Activated CD8-positive, alpha-beta T cell treated with anti-CD3 and anti-CD28 coated beads for 36 hours (primary cell): ENCODE measurements at places on chromosomes 1 and 21. TPM values are rescaled to one million over a fixed set of nuclear protein-coding genes. Genes with fewer than 3 reads are reported as not detected.

Gene UBXN10
- total RNA-seq, result 0.45 TPM

DNA sequence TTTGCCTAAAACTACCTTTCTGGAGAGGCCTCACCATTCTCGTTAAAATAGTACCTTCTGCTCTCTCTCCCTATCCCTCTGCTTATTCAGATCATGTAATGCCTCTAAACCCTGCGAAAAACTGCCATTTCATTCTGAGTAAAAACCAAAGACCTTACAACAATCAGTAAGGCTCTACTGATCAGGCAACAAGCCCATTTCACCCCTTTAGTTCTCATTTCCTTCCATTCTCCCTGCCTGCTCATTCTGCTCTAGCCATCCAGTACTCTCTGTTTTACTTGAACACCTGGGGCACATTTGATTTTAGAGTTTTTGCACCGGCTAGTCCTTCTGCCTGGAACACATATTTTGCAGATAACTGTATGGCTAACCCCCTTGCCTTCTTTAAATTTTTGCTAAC is 187.8 kb downstream of the COQ8A start:
- no peaks in the 10 kb centered on the region for H3K27me3 ChIP-seq
- no peaks in the 10 kb centered on the region for H3K4me1 ChIP-seq
- no peak for DNase-seq
- H3K4me3 ChIP-seq, result no peak overlapping the region
- no peaks in the 10 kb centered on the region for H3K36me3 ChIP-seq
- H3K27ac ChIP-seq, result no peak overlapping the region

Gene WDR64
- not detected for total RNA-seq

- no peak overlapping the region for H3K27ac ChIP-seq
- no peak overlapping the region for H3K4me3 ChIP-seq
- H3K27me3 ChIP-seq, result peaks cover 6% of the 10 kb centered on the region
These were observed 35.9 kb downstream of the POFUT2 start for GRCh38 chr21:45251635-45252447.

GRCh38 chr1:19824541-19824940 is 9.5 kb upstream of the RNF186 start:
- peaks cover 11% of the 10 kb centered on the region for H3K4me1 ChIP-seq
- H3K36me3 ChIP-seq, result no peaks in the 10 kb centered on the region
- H3K27ac ChIP-seq, result no peak overlapping the region

GRCh38 chr1:207494171-207494570 is 1.8 kb upstream of the CR1 start:
- peaks cover 10% of the 10 kb centered on the region for H3K4me1 ChIP-seq
- peaks cover 10% of the 10 kb centered on the region for H3K27me3 ChIP-seq
- H3K4me3 ChIP-seq, result no peak overlapping the region

DNA sequence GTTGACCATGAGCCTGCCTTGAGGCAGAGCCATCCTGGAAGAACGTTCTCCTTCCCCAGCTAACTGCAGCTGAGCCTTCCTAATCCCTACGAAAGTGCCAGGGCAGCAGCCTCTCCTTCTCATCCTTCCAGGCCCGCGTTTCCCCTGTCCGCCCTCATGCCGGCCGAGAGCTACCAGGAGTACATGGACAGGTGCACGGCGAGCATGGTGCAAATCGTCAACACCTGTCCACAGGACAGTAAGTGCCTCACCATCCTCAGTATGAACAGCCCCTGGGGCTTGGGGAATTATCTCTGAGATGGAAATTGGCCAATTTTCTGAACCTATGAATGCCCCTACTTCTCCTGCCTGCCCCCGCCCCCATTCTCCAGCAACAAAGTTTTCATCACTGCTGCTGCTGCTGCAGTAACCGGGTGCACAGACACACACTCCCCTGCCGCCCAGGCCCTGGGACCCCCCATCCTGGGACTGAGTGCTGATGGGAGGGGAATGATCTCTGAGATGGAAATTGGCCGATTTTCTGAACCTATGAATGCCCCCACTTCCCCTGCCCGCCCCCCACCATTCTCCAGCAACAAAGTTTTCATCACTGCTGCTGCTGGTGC is 39.6 kb downstream of the UBASH3A start:
- H3K4me3 ChIP-seq, result no peak overlapping the region
- H3K4me1 ChIP-seq, result peaks cover 64% of the 10 kb centered on the region
- H3K27ac ChIP-seq, result no peak overlapping the region
- peaks cover 93% of the 10 kb centered on the region for H3K36me3 ChIP-seq
- DNase-seq, result no peak

Gene ANGPTL3
- not detected for total RNA-seq

GRCh38 chr1:221923929-221924598 is 182.2 kb upstream of the DUSP10 start:
- H3K36me3 ChIP-seq, result no peaks in the 10 kb centered on the region
- DNase-seq, result no peak
- no peaks in the 10 kb centered on the region for H3K4me1 ChIP-seq
- no peak overlapping the region for H3K27ac ChIP-seq

GRCh38 chr1:9529190-9529589 is 10.1 kb upstream of the SLC25A33 start:
- no peak overlapping the region for H3K4me3 ChIP-seq
- peak; percentile 8 for DNase-seq
- no peaks in the 10 kb centered on the region for H3K27me3 ChIP-seq
- no peak overlapping the region for H3K27ac ChIP-seq

Gene CELA2B
- total RNA-seq, result not detected

DNA sequence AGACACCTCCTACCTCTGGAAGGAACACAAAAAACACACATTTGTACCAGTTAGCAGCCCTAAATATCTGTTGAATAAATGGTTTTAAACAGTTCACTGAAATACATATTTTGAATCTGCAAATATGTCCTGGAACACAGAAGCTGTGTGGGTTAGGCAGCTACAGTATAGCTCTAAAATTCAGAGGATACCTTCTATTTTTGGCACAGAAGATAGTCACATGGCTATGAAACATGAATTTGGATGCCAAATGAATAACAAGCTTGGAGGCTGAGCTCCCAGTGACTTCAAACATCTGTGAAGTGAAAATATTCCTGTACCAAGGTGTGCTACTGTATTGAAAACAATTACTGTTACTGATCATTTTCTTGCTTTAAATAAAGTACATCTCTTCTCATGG is 391.5 kb upstream of the ADGRL2 start:
- no peak overlapping the region for H3K4me3 ChIP-seq
- H3K36me3 ChIP-seq, result no peaks in the 10 kb centered on the region
- no peaks in the 10 kb centered on the region for H3K4me1 ChIP-seq

DNA sequence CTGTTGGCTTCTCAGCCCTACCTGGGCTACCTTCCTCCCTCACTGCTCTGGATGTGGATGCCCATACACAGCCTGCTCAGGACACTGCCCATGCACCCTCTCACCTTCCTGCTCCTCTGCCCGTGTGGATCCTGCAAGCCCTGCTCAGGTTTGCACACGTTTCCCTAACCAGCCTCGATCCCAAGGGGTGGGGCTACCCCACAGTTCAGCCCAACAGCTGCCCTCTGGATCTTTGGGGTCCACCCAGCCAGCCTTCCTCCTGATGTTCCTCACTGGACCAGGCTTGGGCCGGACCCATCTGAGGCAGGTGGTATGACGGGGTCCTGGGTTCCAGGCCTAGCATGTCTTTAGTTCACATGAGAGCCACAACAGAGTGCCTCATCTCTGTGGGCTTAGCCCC is 4.7 kb downstream of the TMEM54 start:
- no peak overlapping the region for H3K27ac ChIP-seq
- no peak overlapping the region for H3K4me3 ChIP-seq
- no peaks in the 10 kb centered on the region for H3K36me3 ChIP-seq
- peaks cover 9% of the 10 kb centered on the region for H3K4me1 ChIP-seq
- no peak for DNase-seq
- H3K27me3 ChIP-seq, result peaks cover 54% of the 10 kb centered on the region

- no peaks in the 10 kb centered on the region for H3K27me3 ChIP-seq
- H3K27ac ChIP-seq, result no peak overlapping the region
- no peaks in the 10 kb centered on the region for H3K36me3 ChIP-seq
- H3K4me1 ChIP-seq, result no peaks in the 10 kb centered on the region
- DNase-seq, result no peak
These were observed 26.4 kb upstream of the SMYD3 start for GRCh38 chr1:246533371-246533905.

- DNase-seq, result no peak
- no peak overlapping the region for H3K4me3 ChIP-seq
- H3K27ac ChIP-seq, result no peak overlapping the region
These were observed 78.3 kb upstream of the NFASC start for GRCh38 chr1:204792354-204792692.

- DNase-seq, result no peak
- H3K27ac ChIP-seq, result no peak overlapping the region
- peaks cover 3% of the 10 kb centered on the region for H3K27me3 ChIP-seq
- H3K4me1 ChIP-seq, result no peaks in the 10 kb centered on the region
- H3K36me3 ChIP-seq, result no peaks in the 10 kb centered on the region
These were observed 47.8 kb downstream of the PRRX1 start for GRCh38 chr1:170711682-170712081.

DNA sequence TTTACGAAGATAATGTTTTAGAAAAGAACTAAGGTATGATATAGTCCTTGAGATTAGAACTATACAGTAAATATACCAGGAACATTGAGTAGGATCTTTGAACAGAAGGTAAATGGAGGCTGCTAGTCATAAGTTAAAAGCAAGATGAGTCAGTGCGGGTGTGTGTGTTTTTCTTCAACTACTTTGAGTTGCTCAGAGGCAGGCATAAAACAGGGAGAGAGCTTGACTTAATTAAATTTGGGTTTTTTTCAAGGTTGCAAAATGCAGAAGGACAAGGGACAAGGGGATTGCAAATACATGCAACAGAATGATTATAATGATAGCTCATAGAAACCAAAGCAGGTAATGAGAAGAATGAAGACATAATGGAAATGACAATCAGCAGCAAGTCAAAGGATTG is 815.1 kb downstream of the NCAM2 start:
- no peak for DNase-seq
- no peaks in the 10 kb centered on the region for H3K27me3 ChIP-seq
- no peak overlapping the region for H3K4me3 ChIP-seq

Gene NEGR1
- not detected for total RNA-seq
